Spinal cord (tissue), 10 donors: ENCODE measurements at places on chromosomes 11 and 22. TPM values are rescaled to one million over a fixed set of nuclear protein-coding genes. Genes with fewer than 3 reads are reported as not detected.

Gene MPZL3
- total RNA-seq, result 4.2 TPM

Gene FOSL1
- not detected for total RNA-seq

Gene TBC1D22A
- total RNA-seq, result 10.0 TPM

Gene CELSR1
- total RNA-seq, result 5.6 TPM

Gene C11orf91
- total RNA-seq, result not detected

Gene BDNF
- 3.5 TPM for total RNA-seq

Gene IRAG1
- total RNA-seq, result 13.8 TPM

Gene PNPLA5
- total RNA-seq, result 0.22 TPM

Gene LGR4
- 65.7 TPM for total RNA-seq

Gene CDKN1C
- total RNA-seq, result 37.3 TPM

Gene UBQLN3
- 0.10 TPM for total RNA-seq

Gene GAS2
- 32.2 TPM for total RNA-seq

Gene PANX3
- 0.11 TPM for total RNA-seq

Gene SHANK3
- total RNA-seq, result 7.5 TPM

Gene LDHAL6A
- total RNA-seq, result 0.06 TPM

Gene APOL5
- total RNA-seq, result not detected

Gene KCNK7
- 0.44 TPM for total RNA-seq

Gene AMOTL1
- 60.6 TPM for total RNA-seq

Gene SYT9
- total RNA-seq, result 22.5 TPM

Gene OR5B17
- not detected for total RNA-seq

Gene PARVA
- total RNA-seq, result 32.1 TPM

Gene XRRA1
- total RNA-seq, result 11.8 TPM

Gene PLAAT5
- 4.4 TPM for total RNA-seq

Gene OR2D2
- 0.40 TPM for total RNA-seq

Gene TEX12
- total RNA-seq, result 0.99 TPM

Gene INPP5J
- total RNA-seq, result 4.6 TPM

Gene NLRP6
- total RNA-seq, result not detected

Gene TTC28
- total RNA-seq, result 39.6 TPM

Gene AQP11
- total RNA-seq, result 8.6 TPM
